Hippocampal formation (tissue), 2 donors: ENCODE measurements at places on chromosomes 7 and 10.

- no peak for DNase-seq
These were observed 106.5 kb upstream of the INSIG1 start for GRCh38 chr7:155191137-155191536.

DNA sequence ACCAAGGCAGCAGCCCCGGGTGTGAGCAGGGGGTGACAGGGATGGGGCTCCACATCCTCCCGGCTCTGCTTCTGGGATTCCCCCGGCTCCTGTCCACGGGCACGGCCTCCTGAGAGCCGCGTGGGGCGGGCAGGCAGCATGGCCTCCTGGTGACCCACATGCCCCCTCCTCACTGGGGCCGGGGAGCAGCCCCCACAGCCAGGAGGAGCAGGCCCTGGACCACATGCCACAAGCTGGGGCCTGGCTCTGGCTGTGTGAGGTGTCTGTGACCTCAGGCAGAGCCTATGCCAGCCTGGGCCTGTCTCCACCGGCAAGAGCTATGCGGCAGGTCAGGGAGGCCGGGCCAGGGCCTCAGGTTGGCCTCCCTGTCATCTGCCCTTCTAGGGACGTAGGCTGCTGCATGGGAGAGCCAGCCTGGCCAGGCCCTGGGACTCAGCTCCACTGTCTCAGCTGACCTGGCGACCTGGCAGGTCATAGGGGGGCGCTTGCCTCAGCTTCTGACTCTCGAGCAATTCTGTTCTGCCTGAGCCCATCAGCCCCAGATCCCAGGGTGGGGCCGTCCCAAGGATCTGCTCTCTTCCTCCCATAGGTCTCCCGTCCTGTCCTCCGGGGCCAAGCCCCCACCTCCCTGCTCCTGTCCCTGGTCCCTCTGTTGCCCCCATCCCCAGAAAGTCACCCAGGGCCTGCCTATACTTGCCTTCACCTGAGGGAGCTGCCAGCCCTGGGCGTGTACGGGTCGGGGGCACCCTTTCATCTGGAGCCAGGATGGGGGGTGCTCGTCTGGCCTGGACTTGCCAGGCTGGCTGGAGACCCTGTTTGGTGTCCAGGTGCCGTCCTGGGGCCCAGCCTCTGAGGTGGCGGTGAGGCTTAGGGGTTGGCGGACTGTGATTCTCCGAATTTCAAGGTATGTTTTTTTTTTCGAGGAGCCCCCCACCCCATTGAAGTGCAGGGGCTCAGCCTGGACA lies 3.9 kb upstream of the TMEM184A start:
- no peak for DNase-seq

DNA sequence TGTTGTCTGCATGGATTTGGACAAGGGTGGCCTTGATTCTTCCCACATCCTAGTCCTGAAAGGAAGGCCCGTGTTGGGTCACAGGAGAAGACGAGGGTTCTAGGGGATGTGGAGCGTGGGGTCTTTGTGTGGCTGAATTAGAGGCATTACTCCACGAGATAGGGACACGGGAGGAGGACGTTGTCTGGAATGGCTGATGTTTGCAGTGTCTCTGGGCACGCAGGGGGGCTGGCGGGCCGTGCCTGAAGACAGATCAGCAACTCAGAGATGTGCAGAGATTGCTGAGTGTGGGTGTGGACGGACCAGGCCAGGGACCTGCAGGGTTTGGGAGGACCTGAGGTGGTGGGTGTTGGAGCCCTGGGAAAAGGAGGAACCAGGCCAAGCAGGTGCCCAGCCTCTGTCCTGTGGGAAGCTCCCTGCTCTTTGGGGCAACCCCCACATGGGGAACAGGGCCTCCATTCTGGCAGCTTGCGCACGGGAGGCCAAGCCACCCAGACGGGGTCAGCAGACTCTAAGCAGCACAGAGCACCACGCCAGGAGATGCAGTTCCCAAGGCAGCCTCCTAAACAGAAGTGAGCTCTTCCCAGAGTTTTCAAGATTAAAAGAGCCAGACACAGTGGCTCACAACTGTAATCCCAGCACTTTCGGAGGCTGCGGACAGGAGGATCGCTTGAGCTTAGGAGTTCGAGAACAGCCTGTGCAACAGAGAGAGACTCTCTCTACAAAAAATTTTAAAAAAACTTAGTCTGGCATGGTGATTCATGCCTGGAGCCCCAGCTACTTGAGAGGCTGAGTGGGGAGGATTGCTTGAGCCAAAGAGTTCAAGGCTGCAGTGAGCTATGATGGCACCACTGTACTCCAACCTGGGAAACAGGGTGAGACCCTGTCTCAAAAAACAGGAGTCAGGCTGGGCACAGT lies 71.0 kb upstream of the GTF2I start:
- DNase-seq: no peak

- no peak for DNase-seq
These were observed 1.6 kb upstream of the SEPHS1 start for GRCh38 chr10:13349463-13350274.

- DNase-seq: no peak
These were observed 51.0 kb upstream of the PPP2R2D start for GRCh38 chr10:131849591-131850382.

DNA sequence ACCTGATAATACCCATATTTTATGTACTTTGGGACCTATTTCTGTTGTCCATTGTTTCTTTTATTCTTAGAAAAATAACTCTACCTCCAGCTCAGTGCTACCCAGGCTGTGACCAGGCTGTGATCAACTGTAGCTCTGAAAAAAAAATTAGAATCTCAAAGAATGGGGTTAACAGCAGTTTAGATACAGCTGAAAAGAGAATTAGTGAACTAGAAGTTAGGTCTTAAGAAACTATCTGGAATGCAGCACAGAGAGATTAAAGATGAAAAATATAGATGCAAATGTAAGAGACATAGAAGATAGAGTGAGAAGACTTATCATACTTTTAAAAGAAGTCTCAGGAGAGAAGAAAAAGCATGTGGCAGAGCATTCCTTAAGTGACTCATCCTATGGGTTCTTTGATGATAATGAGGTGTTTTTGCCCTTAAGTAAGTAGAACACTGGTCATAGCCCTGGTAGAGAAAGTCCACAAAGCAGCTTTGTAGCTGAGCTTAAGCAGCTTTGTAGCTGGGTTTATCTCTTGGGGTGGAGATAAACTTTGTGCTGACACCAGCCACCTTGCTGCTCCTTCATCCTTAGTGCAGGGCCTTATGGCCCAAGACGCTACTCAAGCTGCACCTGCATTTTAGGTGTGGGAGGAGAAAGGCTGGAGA lies 27.3 kb upstream of the SFRP5 start:
- no peak for DNase-seq

DNA sequence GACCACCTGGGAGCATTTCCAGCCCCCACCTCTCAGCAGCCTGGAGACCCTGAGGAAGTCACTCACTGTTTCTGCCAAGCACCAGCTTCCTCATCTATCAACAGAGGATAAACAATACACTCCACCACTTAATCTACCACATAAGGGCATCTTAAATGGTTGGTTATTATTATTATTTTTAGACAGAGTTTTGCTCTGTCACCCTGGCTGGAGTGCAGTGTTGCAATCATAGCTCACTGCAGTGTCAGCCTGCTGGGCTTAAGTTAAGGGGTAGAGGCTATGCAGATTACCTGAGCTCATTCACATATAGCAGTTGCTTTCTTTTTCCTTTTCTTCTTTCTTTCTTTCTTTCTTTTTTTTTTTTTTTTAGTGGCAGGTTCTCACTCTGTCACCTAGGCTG lies 59.5 kb upstream of the ELN start:
- DNase-seq: no peak

DNA sequence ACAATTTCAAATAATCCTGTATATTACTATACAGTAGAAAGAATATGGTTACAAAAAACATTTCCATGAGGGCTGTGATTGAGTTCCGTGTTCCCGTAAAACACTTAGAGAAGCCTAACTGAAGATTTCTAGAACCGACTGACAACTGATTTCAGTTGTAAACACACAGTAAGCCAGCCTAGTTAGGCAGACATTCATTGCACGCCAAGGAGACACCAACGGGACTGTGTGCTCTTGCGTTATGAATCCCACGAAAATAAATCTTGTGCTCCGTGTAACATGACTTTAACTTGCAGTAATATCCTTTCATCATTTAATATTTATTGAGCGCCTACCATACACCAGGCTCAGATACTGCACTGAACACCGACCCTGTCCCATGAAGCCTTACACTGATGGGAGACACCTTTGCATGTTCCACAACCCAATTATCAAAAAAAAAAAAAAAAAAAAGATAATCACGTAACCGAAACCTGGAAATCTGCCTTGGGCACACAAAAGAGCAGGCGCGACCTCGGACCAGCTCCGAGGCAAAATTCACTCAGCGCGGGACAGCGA lies 420 bp upstream of the KLHL7 start:
- no peak for DNase-seq

DNA sequence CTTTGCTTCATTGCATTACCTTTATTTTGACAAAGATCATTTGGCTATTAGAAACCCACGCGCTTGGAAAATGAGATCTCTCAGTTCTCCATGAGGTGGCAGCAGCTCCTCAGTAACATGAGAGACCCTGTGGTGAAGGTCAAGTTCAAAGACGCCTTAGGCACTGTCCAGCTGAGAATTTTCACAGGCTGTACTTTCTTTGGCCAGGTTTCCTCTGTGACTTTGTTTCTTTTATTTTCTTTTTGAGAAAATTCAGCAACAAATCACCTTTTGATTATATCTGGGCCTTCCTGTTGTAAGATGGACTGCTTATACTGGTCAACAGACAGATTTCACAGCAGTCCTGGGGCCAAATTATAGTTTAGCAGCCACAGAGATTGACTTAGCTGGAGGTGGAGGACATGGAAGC lies 54.5 kb downstream of the RAB18 start:
- DNase-seq: peak; percentile 15

DNA sequence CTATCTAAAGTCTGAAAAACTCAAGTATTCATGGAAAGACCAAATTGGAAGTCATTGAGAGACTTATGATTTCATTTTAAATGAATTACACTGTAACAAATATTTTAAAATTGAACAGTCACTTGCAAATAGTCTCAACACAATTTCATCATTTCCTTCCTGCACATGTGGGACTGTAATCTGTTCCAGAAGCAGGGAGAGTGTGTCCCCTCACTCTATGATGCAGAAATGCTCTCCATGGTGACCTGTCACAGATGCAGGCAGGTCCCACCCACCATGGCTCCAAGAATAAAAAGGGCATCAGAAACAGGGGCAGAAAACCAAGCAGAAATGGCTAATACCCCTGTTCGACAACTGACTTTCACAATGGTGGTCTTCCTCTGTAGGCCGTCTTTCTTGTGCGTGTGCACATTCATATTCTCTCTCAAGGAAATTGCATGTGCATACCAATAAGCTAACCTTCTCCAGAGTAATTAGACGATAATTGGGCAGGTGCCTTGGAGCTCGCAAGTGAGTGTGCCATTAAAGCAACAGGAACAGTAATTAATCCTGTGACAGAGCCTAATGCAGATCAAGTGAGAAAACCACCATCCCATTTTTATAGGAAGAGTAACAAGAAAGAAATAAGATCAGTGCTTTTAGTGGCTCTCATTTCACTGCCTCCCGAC lies 170.9 kb downstream of the ZMYND11 start:
- no peak for DNase-seq

DNA sequence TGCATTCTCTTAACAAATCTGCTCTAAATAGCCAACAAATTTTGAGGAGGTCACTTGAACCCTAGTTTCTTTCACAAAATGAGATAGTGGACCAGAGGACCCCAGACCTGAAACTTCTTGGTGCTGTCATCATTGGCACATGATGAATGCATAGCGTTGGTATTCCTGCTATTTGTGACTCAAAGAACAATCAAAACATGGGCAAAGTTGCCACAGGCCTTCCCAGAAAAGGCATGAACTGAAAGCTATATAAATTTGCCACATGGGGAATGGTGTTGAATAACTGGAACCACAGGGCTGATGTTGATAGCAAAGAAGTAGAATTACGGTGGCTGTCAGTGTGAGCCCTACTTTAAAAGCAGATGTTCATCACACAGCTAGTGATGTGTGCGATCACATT lies 219.9 kb upstream of the KMT2E start:
- DNase-seq: no peak

DNA sequence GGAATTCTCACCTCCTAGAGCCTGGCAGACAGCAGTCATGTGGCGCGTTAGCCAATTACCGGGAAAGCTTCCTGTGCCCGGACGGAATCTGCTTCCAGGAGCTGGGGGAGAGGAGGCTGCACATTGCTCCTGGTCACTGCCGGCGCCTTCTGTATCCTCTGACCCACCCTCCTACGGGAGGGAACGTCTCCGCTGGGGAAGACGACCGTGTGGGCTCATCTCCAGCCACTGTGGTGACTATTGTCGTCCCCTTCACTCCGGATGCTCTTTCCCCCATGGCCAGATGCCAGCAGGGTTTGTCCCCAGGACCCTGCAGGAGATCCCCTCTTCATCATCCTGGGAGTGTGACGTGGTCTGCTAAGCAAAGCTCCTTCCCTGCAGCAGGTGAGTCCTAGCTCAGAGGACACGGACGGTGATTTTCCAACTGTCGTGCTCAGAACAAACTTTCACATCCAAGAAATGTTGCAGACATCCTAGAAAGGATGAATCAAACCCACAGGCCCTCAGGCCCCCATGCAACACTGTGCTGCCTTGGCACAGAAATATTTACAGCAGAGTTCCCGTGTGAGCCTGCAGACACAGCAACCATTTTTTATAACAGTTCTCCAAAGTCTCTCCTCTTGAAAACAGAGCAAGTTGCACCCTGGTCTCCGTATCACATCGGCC lies 29.6 kb upstream of the FAM20C start:
- DNase-seq: no peak

DNA sequence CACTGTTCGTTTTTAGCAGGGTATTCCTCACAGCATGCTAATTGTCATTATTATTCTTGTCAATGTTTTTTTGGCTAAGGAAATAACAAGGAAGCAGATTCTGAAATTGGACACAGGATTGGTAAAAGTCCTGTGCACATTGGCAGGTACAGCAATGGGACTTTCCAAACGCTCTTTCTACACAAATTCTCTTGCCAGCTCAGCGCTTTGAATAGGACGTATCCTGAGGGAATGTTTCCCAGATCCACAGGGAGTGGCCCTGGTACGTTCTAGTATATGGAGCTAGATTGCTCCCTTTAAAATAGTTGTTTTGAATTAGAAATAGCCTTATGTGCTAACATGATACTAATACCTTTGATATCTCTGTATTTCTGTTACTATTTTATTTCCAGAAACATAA lies 82.8 kb upstream of the GRB10 start:
- no peak for DNase-seq

DNA sequence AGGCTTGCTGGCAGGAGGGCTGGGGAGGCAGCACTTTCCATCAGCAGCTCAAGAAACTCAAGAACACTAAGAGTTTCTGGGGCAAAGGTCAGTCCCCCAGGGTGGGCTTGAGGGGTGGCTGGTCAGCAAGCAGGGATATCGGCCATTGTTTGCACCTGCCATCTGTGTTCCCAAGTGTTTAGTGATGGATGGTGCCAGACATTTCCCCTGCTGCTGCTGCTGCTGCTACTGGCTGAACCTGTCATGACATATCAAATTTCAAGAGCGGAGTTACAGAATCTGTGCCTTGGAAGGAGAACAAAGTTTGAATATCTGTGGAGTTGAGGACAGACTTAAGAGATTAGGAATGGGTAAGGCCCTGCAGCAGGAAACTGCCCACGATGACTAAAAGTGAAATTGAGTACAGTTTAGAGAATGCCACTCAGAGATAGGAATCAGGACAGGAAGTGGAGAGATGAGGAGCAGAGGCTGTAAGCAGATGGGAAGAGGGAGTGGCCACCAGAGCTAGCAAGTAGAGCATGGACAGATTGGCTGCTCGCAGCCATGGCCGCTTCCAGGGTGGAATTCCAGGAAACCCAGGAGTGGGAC lies 39.2 kb upstream of the PPP1R3C start:
- no peak for DNase-seq

GRCh38 chr7:108293149-108293612 lies 163.0 kb upstream of the LAMB4 start:
- DNase-seq: no peak

- DNase-seq: no peak
These were observed 9.5 kb upstream of the ADARB2 start for GRCh38 chr10:1746796-1747195.

GRCh38 chr10:81953420-81953819 lies 78.4 kb downstream of the NRG3 start:
- DNase-seq: no peak
